ENCODE measurements at places on chromosomes 16 and 17.

- no peaks in the 10 kb centered on the region for H3K27me3 ChIP-seq
- H3K27ac ChIP-seq, result peak overlapping the region; percentile 87
- peaks cover 11% of the 10 kb centered on the region for H3K36me3 ChIP-seq
- peaks cover 68% of the 10 kb centered on the region for H3K4me1 ChIP-seq
- no peak for DNase-seq
- peak overlapping the region; percentile 91 for H3K4me3 ChIP-seq
Observed at GRCh38 chr17:68456339-68457167, 743 bp downstream of the WIPI1 start.

DNA sequence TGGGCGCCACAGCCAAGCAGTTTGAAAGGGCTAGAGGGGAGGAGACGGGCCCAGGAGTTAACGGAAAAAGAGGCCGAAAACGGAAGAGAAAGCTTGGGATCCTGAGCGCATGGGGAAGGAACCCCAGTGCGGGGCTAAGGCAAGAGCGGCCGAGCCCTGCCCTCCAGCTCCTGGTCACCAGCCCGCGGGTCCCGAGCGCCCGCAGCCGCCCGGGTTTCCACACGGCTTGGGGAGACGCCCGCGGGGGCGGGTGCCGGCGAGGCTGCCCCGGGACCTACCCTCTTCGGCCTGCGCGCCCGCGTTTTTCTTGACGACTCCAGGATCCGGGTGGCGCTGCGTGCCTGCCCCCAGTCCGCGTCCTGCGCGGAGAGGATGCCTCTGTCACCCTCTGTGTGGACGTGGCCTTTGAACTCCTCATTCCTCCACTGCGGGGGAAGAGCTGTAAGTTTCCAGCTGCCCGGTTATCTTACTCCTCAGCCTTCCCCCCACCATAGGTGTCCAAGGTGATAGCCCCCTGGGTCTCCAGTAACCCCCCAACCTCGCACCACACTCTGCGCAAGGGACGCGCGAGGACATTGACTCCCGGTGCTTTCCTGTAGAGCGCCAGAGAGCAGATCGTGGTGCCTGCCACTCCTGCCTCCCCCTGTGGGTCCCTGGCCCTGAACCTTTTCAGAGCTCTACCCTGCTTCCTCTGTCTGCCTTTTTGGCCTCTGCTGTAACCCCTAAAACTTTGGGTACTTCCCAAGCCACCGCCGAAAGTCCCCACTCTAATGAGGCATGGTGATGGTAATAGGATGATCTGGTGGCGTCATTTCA, 1.7 kb upstream of the CDH11 start:
- H3K4me1 ChIP-seq, result no peaks in the 10 kb centered on the region
- no peaks in the 10 kb centered on the region for H3K36me3 ChIP-seq

DNA sequence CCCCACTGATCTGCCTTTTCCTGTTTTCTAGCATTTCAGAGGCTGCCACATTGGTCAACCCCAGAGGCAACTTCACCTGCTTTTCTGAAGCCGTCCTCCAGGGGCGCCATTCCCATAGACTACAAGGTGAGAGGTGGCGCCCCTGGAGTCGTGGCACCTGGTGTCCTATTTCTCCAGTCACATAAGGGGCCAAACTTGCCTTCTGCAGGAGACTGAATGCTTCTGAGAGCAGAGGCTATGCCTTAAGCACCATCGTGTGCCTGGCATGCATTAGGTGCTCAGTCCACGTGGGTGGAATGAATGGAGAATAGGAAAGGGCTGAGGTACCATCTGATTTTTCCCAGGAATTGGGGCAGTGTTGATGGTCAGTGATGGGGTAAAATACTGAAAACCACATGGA, 164.8 kb downstream of the HAPSTR1 start:
- no peak overlapping the region for H3K27ac ChIP-seq
- H3K27me3 ChIP-seq, result peaks cover 2% of the 10 kb centered on the region
- no peaks in the 10 kb centered on the region for H3K4me1 ChIP-seq
- no peak overlapping the region for H3K4me3 ChIP-seq

DNA sequence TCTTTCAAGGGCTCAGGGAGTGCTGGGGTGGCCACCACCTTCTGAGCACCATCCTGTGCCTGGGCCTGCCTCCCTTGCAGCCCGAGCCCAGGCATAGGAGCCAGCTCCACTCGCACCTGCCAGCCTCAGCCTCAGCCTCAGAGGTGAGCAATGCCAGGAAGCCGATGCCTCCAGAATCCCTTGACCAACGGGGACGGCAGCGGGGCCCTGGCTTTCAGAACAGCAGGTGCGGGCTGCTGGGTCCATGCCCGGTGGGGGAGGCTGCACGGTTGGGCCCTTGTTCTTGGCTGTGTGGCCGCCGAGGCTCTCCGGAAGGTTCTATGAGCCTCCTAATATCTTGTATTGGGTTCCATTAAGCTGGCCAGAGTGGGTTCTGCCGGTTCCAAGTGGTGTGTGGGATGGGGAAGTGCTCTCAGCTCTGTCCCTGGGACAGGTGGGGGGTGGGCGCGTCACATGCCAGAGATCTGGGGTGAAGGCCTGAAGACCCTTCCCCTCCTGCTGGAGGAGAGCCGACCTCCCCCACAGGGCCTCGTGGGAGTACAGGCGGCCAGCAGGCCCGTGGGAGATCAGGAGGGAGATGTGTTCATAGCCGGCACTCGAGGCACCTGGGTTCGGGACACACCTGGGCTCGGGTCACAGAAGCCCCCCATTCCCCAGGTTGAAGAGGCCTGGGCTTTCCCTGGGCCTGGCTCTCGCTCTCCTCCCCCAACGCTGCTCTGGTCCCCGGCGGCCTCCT, 27.0 kb downstream of the NPTX1 start:
- no peak overlapping the region for H3K4me3 ChIP-seq
- no peaks in the 10 kb centered on the region for H3K27me3 ChIP-seq
- H3K36me3 ChIP-seq, result no peaks in the 10 kb centered on the region
